ENCODE measurements at places on chromosomes 4 and X.

GRCh38 chrX:110795645-110796406 lies at the start of gene CHRDL1:
Gene CHRDL1, minus strand, starts transcription at chrX:110795817. Its CDS starts 3,636 bp downstream, at chrX:110792181.
- DNase-seq: no peak

- DNase-seq: no peak
Observed at GRCh38 chrX:96140796-96141195, 543.8 kb upstream of the DIAPH2 start.

DNA sequence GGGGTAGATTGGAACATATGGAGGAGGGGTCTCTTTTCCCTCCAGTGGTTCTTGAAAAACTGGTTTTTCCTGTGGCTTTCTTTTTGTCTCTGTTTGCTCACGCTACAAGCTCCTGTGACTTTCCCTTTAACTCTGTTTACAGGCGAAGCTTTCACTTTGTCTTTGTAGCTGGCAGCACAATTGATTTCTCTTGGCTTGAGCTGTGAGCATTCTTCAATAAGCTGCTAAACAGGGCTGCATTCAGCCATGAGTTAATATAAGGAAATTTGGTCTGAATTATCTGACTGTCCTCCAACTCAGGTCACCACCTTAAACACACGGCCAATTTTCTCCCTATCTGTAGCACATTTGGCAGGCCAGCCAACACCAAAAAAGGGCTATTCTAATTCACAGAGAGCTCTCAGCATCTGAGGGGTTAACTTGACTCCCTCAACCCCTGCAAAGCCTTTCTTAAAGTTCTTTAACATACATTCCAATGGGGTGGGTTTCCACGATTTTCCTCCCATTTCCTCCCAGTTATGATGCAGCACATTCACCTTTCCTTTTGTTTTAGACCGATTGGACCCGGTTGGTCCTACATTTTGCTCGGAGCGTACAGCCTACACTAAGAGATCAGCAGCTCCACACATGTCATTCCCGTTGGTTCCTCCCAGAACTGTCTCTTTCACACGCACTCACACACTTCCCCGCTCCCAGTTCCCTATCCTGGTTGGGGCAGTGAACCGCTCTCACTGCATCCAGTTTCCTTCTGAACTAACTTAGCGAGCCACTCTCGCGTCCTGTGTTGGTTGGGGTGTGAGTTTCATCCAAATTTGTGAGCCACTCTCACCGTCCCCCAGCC lies 45.4 kb downstream of the UGT2A3 start:
- no peak for DNase-seq

GRCh38 chr4:54717694-54718093 lies 59.9 kb downstream of the KIT start:
- no peak for DNase-seq

GRCh38 chrX:76148041-76148665 lies 24.7 kb upstream of the PBDC1 start:
- no peak for DNase-seq

DNA sequence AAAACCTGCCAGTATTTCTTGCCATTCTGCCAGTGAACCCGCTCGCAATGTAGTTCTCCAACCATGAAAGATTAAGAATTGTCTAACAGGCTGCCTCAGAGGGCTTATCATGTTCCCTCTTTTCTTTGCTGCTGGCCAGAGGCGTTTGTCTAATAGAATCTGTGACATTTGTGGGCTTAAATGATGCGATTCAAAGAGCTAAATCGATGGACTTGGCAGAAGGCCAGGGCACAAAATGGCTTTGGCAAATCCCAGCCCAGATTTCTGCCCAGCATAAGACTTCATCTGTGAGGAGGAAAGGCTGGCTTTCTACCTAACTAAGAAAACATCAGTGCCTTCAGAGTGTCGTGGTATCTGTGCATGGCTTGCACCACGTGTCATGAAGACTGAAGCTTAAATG lies 79.9 kb downstream of the TRPC5OS start:
- no peak for DNase-seq

- no peak for DNase-seq
Observed at GRCh38 chr4:145230726-145231125, 50.3 kb upstream of the OTUD4 start.

DNA sequence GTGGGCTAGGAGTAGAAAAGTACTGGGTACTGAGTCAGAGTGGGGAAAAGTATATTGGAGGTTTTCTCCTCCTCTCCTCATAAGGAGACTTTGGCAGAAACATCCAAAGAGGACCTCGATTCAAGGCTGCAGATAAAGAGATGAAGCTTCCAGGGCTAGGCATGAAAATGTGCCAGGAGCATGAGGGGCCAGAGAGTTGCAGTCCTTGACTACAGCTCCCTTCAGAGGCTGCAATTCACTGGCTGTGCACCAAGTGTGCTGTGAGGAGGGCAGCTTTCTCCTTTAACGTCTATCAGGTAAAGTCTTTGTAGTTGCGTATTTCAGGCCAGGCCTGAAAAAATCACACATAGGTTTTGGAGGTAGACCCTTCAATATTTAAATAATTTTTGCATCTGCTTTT lies 174.9 kb upstream of the VEGFC start:
- no peak for DNase-seq

GRCh38 chrX:136616987-136617685 lies 30.8 kb upstream of the CD40LG start:
- no peak for DNase-seq

DNA sequence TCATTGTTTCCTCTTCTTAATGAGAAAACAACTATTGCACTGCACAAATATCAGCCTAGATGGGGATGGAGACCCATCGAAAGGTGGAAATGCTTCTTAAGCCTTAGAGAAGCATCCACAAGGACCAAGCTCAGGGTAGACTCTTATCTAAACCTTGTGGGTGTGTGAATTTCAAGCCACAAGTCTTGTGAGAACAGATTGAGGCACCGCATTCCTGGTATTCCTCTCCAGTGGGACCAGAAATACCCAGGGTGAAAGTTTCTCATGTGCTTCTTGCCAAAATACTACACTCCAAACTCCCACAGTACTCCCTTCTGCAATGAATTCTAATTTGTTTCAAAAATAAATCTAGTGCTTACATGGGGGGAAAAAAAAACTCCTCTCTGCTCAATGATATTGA lies 375.6 kb downstream of the PDGFC start:
- DNase-seq: no peak

All from GM12891 (cell line).